ENCODE measurements at places on chromosomes 11 and 22.

GRCh38 chr11:33065445-33066178 lies 26.2 kb downstream of the TCP11L1 start:
- peak; percentile 53 for DNase-seq

DNA sequence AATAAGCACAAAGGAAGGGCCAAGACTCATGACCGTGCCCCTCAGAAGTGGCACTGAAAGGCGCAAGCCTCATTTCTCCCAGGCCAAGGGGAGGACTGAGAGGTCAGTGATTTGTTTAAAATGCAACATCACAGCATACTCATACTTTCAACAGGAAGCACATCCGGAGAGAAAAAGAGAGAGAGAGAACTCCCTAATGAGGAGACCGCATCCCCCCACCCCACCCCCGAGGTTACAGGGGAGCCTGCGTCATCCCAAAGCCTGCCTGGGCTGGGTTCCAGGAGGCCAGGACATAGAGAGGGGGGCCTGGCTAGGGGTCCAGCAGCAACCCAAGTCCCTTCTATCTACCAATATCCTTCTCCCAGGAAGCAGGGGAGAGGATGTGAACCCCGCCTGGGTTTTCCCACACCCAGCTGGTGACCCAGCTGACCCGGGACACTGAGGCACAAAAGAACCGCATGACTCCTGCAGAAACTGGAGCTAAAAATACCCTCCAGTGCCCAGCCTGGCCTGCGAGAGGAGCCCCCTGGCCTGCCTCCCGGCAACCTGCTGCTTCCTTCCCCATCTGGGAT lies 3.8 kb downstream of the CSNK1E start:
- no peak for DNase-seq

GRCh38 chr22:26477341-26477731 lies 6.2 kb downstream of the HPS4 start:
- no peak for DNase-seq

DNA sequence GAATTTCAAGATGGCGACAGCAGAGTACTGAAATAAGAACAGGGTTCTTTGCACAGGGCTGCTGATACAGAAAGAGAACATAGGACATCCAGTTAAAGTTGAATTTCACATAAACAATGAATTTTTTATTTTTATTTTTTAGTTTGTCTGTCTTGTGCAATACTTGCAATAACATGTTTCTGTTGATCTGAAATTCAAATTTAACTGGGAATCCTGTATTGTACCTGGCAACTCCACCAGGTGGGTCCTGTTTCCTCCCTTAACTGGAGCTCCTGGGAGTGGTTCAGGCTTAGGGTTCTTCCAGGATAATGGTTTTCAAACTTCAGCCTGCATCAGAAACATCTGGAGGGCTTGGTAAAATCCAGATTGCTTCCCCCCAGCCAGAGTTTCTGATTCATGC lies 14.9 kb upstream of the SERPINH1 start:
- DNase-seq, result no peak

GRCh38 chr11:124919898-124920297 lies 848 bp downstream of the HEPN1 start:
- DNase-seq, result no peak
